Natural killer cell (primary cell): ENCODE measurements at places on chromosomes 2 and 18. TPM values are rescaled to one million over a fixed set of nuclear protein-coding genes. Genes with fewer than 3 reads are reported as not detected.

The OTOS gene
- total RNA-seq = not detected

- no peak for DNase-seq
These were observed 164.0 kb upstream of the SIX3 start for GRCh38 chr2:44777537-44777936.

DNA sequence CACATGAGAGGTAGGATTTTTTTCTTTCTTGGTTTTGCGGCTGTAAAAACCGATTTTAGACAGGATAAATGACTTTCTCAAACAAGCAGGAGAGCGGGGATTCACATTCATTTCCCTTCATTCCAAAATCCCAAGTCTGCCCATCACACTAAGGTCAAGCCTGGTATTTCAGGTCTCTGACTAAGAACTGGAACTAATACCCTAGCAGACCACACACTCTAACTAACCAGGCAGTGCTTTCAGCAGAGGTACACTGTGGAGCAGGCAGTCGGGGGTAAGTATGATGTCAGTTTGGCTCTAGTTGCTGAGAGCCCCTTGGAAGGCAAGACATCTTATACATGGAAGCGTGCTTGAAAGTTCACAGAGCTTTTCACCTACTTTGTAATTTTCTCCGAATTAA is 128.1 kb upstream of the LHCGR start:
- no peak for DNase-seq

DNA sequence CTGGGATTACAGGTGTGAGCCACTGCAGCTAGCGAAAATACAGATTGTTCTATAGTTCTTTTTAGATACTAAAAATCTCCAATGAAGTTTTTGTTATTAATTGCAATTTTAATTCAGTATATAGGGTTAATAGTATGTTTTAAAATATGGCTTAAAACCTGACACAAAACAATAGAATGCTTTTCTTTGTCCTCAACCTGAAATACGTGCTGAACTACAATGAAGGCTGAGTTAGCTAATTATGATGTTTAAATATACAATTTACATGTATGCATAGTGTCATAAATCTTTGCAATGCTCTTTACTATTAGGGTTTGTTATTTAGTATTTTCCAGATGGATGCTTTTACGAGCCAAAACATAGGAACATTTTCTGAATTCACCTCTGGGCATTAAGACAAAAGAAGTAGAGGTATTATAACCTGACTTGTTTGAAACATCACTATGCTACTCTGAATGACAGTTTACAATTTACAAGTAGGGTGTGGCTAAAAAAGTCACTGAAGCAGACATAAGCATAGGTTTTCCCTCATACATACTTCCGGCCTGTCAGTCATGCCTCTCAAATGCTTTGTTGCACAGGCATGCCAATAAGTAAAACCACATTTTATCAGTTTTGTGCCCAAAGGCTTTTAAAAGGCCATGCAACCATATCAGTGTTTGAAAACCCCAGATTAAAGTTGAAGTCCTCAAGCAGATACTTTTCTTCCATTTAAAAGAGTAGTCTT is 168.3 kb downstream of the OTX1 start:
- no peak for DNase-seq

- DNase-seq = no peak
These were observed 344.8 kb downstream of the TGIF1 start for GRCh38 chr18:3794537-3795348.

The DES gene
- total RNA-seq = not detected

GRCh38 chr2:64865073-64865830 is 123.9 kb upstream of the SLC1A4 start:
- peak; percentile 83 for DNase-seq

The CYTIP gene
- total RNA-seq = 363 TPM

- peak; percentile 37 for DNase-seq
These were observed 937 bp upstream of the LANCL1 start for GRCh38 chr2:210477496-210477895.

- DNase-seq = no peak
These were observed 29.6 kb downstream of the ARHGAP15 start for GRCh38 chr2:143158551-143159485.

The DYNC2LI1 gene
- 2.1 TPM for total RNA-seq

The EFR3B gene
- total RNA-seq = not detected

The PLEK gene
- 307 TPM for total RNA-seq

DNA sequence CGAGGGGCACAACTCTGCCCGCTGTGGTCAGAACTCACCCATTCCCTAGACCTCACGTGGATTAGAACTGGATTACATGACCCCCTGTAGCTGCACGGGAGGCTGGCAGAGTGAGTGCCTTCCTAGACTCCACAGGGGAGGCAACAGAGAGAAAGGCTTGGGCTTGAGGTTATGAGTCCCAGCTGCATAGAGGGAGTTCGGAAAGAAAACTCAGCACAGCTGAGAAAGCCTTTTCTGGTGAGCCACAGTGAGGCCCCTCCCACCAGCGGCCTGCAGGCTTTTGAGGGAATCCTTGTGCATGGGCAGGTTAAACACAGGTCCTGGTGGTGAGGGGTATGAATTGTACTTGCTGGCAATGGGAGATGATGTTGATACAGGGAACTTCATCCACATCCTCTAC is 217.3 kb downstream of the FHOD3 start:
- DNase-seq = no peak

- no peak for DNase-seq
These were observed 226.6 kb downstream of the ANKRD30B start for GRCh38 chr18:14974576-14974975.

GRCh38 chr2:161250864-161251436 is 57.3 kb upstream of the PSMD14 start:
- no peak for DNase-seq

The REG1B gene
- total RNA-seq = not detected

DNA sequence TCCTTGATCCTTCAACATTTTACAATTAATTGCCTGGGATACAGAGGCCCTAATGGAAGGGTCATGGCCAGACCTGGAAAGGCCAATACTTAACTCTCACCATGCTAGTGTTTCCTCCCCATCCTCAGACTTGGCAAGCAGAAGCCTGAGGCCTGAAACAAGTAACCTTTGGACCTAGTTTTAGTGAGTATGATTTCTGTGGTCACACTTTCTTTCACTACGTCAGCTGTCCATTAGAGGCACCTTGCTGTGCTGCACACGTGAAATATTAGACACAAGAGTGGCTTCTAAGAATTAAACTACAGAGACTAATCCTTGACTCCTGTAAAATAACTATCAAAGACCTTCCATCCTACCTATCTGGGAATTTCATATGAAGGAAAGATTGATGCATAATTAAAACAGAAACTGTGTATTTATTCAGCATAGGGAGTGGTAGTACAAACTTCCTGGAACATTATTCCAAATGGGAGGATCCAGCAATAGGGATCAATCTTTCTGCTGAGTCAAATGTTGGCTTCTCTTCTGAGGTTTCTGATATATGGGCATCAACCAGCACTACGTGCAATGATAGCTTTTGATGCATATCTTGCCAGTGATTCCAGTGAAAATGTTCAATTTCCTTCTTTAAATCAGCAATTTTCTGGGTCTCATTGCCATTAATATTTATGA is 249.7 kb downstream of the IKZF2 start:
- DNase-seq = no peak

The IL1A gene
- total RNA-seq = 0.45 TPM

The IL36RN gene
- total RNA-seq = not detected

DNA sequence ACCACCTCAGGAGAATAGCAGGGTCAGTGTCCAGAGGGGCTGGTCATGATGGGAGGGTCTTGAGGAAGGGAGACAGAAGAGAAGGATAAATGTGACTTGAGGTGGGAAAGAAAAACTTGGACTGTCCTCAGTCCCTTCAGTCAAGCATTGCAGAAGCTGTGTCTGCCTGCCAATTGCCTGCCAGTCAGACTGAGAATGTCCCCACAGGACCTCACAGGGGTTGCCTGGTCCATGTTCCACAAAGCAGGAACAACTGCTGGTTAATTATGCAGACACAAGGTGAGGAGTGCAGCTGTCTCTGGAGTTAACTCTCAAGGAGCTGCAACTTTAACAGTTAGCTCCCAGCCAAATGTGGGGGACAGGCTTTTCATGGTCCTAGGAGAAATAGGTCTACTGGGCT is 75.7 kb downstream of the TRIM43 start:
- DNase-seq = no peak

The C2orf49 gene
- 23.5 TPM for total RNA-seq

- DNase-seq = no peak
These were observed 459.3 kb downstream of the GALR1 start for GRCh38 chr18:77708826-77709506.
